Activated CD4-positive, alpha-beta T cell treated with anti-CD3 and anti-CD28 coated beads for 36 hours (primary cell): ENCODE measurements at places on chromosomes 13 and 19. TPM values are rescaled to one million over a fixed set of nuclear protein-coding genes. Genes with fewer than 3 reads are reported as not detected.

The GAMT gene
- 30.4 TPM for total RNA-seq

DNA sequence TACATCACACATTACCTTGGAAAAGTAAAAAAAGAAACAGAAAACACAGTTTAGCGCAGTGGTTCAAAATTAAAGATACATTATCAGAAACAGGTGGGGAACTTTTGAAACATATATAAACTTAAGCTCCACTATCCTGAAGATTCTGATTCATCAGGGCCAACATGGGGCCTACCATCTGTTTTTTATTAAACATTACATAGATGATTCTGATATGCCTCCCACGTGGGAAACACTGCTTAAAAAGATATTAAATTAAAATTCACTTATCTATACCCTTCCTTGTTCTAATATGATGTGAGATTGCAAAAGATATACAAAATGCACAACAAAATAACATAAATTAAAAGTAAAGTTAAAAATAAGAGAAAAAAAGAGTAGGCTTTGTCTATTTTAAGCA lies 125.0 kb downstream of the VWA8 start:
- no peak overlapping the region for H3K4me3 ChIP-seq
- H3K4me1 ChIP-seq: peaks cover 4% of the 10 kb centered on the region
- H3K27me3 ChIP-seq: no peaks in the 10 kb centered on the region
- peaks cover 35% of the 10 kb centered on the region for H3K36me3 ChIP-seq

The ZNF559 gene
- 13.0 TPM for total RNA-seq

DNA sequence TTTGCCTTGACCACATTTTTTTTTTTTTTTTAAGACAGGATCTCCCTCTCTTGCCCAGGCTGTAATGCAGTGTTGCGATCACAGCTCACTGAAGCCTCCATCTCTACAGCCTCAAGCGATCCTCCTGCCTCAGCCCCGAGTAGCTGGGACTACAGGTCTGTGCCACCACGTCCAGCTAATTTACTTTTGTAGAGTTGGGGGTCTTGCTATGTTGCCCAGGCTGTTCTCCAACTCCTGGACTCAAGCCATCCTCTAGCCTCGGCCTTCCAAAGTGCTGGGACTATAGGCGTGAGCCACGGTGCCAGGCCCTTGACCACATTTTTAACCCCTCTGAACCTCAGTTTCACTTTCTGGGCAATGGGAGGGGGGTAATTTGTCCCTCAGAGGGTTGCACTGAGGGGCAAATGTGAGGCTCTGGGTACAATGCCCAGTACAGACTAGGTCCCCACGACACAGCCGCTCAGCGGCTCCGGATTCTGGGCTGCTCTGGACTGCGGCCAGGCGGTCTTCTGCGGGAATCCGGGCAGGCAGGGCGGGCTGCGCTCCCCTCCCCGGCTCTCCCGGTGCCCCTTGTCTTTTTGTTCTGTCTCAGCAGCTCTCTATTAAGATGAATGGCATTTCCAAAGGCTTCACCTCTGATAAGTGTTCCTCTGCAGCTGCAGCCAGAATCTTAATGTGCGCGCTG lies 3.8 kb upstream of the ALOX5AP start:
- DNase-seq: no peak
- peaks cover 26% of the 10 kb centered on the region for H3K4me1 ChIP-seq
- H3K27ac ChIP-seq: no peak overlapping the region
- H3K36me3 ChIP-seq: no peaks in the 10 kb centered on the region
- H3K27me3 ChIP-seq: peaks cover 2% of the 10 kb centered on the region

GRCh38 chr19:6952956-6953355 lies 65.6 kb downstream of the ADGRE1 start:
- no peak overlapping the region for H3K27ac ChIP-seq
- DNase-seq: no peak
- no peak overlapping the region for H3K4me3 ChIP-seq
- no peaks in the 10 kb centered on the region for H3K36me3 ChIP-seq
- H3K27me3 ChIP-seq: no peaks in the 10 kb centered on the region

The ZNF132 gene
- total RNA-seq: 3.3 TPM

- DNase-seq: no peak
- no peak overlapping the region for H3K27ac ChIP-seq
- H3K36me3 ChIP-seq: no peaks in the 10 kb centered on the region
- peaks cover 3% of the 10 kb centered on the region for H3K27me3 ChIP-seq
- peaks cover 12% of the 10 kb centered on the region for H3K4me1 ChIP-seq
Measured at GRCh38 chr19:51168564-51169282, 26.6 kb downstream of the SIGLEC7 start.

The PGLYRP1 gene
- total RNA-seq: not detected
